T-helper 2 cell treated with Interferon-gamma antibody and Interleukin-4, amounts not matched to agents 5 μg/mL and 100 μg/mL, for 36 hours (primary cell): ENCODE measurements at places on chromosomes 3 and 15.

- DNase-seq = no peak
Observed at GRCh38 chr3:52892290-52892624, 5.1 kb downstream of the STIMATE start.

- DNase-seq = no peak
Observed at GRCh38 chr3:72582211-72582878, 265.9 kb downstream of the SHQ1 start.

DNA sequence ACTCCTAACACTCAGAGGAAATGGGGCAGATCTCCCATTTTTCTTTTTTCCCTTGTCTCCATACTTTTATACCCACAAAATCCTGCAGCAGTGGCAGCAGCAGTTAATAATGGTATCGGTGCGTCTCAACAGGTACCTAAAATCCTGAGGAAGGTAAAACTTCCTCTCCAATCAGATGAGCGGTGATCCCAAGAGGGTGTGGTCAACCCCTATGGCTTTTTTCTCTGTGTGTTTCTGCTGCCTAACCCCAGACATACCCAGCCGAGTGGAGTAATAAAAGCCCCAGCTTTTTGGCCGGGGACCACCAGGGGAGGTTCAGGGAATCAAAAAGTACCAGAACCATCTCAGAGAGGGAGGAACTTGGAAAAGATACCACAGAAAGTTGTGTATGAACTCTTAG lies 9.1 kb downstream of the GK5 start:
- no peak for DNase-seq

GRCh38 chr3:114718071-114718897 lies 424.5 kb downstream of the TIGIT start:
- no peak for DNase-seq

- no peak for DNase-seq
Observed at GRCh38 chr3:41193794-41194539, 5.3 kb upstream of the CTNNB1 start.

GRCh38 chr3:113339616-113340244 lies 101.6 kb downstream of the CFAP44 start:
- no peak for DNase-seq

- no peak for DNase-seq
Observed at GRCh38 chr3:9730657-9731205, 804 bp upstream of the BRPF1 start.

GRCh38 chr3:71045212-71045916 lies 538.2 kb downstream of the FOXP1 start:
- DNase-seq = no peak
